CD4-positive, alpha-beta T cell treated with Interleukin-17A for 4 hours (primary cell): ENCODE measurements at places on chromosomes 2 and 18.

GRCh38 chr2:207110310-207110709 is 55.4 kb downstream of the KLF7 start:
- no peak for DNase-seq

GRCh38 chr2:226136739-226137138 is 662.9 kb downstream of the IRS1 start:
- peak; percentile 2 for DNase-seq

DNA sequence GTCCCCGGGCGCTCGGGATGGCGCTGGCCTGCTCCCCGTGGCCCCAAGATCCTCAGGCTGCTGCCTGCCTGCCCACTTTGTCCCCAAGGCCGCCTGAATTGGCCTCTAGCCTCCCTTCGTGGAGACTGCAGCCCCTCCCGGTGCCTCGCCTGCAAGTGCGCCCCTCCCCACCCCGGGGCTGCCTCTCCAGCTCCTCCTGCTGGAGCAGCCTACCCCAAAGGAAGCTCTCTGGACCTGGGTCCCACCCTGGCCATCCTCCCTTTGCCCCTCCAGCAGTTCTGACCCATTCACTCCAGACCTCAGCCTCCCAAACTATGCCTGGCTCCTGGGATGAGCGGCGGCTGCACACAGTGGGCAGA is 6.2 kb downstream of the ESPNL start:
- DNase-seq: no peak

DNA sequence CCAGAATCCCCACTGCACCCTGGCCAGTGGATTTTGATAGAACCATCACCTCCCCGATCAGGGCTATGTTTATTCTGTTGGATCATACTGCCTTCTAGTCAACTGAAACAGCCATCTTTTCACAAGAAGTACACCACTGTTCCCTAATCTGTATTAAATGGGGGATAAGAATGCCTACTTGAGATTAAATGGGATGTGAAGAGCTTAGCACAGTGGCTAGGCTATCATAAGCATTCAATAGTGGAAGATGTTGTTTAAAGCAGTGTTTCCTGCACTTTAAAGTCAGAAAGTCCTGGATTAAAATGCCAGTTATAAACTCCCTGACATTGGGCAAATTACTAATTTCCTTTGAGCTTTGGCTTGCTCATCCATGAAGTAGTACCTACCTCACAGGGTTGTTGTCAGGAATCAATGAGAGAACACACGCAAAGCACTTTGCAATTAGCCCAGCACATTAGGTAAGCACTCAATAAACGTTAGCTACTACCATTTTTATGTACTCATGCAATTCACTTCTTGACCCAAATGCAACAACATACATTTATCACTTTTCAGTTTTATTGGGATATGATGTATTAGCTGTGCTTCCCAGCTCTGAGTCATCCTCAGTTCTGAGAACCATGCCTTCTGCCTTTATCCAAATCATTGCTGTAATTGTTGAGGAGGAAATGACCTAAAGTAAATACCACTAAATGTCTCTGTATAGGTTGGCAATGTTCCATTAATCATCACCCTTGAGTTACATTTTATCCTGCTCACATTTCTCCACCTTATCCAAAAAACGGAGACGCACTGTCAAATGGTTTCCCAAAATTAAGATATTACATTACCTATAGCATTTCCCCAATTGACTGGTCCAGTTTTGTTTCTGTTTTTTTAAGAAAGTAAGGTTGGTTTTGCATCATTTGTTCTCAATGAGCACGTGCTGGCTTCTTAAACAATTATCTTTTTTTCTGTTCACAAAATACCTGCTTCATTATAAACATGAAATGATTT is 2.1 kb downstream of the TMEM247 start:
- DNase-seq: no peak

GRCh38 chr2:231387904-231388724 is 7.4 kb upstream of the B3GNT7 start:
- DNase-seq: no peak
